LHCN-M2 (cell line): ENCODE measurements at places on chromosomes 5 and 9.
A peak's percentile ranks its signal among the peaks of the same experiment; 100 is the strongest.

DNA sequence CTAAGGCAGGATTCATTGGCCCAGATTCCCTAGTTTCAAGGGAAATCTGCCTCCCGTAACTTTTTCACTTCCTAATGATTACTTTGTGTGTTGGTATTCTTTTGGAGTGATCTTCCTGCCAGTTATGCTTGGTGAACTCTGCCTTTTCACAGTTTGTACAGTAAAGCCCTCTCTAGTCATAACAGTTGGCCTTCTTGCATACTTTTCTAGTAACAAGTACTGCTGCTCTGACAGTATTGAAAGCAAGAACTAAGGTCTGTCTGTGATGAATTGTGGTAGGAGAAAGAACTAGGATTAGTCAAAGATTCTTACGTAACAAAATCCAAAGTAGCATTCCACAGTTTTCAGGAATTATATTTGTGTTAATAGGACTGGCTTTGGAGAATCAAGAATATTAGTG lies 1457.2 kb upstream of the WWC1 start:
- no peak for DNase-seq

DNA sequence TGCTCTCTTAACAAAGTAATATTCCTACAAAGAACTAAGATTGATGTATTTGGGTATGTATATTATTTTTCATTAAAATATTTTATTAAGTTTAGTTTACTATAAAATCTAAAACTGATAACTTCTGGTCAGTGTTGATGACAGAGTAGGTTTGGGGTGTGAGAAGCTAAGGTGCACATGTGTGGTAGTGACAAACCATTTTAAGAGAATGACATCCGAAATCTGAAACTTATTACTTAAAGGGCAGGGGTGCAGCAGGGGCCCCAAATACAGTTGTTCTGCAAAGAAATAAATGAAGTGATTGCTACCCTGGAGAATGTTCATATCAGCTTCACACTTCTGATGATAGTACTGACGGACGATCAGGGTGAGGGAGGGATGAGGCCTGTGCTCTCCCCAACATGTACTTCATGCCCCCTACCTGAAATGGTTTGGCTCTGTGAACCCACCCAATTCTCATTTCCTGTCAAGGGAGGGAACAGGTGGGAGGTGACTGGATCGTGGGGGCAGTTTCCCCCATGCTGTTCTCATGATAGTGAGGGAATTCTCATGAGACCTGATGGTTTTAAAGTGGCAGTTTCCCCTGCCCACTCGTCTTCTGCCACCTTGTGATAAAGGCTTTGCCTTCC lies 125.3 kb upstream of the RFX3 start:
- no peak for DNase-seq

DNA sequence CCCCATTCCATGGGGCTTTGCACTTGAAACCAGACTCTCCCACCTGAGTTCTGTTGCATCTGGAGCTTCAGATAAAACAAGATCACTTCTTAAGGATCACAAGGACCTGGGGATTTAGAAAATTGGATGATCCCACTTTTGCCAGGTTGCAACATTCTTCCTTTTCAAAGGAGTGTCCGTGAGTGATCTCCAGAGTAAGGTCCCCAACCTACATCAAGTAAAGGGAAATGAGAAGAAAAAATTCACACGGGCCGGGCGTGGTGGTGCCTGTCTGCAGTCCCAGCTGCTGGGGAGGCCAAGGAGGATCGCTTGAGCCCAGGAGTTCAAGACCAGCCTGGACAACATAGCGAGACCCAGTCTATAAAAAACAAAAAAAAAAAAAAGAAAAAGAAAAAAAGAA lies 41.2 kb upstream of the COL5A1 start:
- no peak for DNase-seq

DNA sequence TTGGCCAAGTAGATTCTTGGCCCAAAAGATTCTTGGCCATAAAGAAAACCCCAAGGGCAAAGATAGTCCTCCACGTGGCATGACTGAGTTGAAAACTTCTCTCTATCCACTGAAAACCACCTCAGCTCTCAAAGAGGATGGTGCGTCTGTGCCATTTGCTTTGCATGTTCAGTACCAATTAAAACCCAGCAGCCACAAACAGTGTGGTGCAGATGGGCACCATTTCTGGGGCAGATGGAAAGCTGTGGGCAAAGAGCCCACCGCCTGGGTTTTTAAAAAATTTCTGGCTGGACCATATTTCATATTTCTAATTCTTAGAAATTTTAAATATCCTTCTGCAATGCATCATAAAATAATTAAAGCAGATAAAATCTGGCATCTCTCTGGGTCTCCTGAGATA lies 84.5 kb upstream of the PUM3 start:
- DNase-seq, result no peak

DNA sequence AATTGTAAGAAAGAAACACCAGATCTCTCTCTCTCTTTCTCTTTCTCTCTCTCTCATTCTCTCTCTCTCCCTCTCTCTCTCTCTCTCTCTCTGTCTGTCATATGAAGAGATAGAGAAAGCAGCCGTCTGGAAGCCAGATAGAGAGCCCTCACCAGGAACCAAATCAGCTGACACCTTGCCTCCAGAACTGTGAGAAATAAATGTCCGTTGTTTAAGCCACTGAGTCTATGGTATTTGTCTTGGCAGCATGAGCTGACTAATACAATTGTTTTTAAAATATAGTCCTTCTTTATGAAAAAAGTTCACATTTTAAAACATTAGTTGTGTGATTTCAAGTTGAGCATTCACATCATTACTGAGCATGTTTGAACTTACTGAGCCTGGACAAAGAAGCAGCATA lies 275.6 kb downstream of the CETN3 start:
- DNase-seq, result no peak

GRCh38 chr9:124767821-124768220 lies 3.3 kb downstream of the NR6A1 start:
- DNase-seq, result no peak

DNA sequence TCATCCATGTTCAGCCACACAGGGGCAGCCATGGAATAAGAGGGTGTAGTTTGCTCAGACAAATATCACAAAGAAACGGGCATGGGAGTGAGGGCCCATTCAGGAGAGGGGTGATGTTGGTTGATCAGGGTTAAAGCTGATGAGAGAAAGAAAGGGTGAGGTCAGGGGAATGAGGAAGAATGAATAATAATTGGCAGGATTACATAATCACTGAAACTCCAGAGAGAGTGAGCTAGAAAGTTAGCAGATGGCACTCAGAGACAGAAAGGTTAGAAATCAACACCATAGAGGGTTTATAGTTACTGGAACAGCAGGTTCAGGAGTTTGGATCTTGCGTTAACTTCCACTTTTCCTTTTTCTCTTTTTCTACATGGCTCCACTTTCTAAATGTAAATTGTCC lies 113.9 kb downstream of the TAF11L14 start:
- DNase-seq, result no peak

- peak; percentile 42 for DNase-seq
Observed at GRCh38 chr9:87309236-87309635, 188.4 kb upstream of the DAPK1 start.

DNA sequence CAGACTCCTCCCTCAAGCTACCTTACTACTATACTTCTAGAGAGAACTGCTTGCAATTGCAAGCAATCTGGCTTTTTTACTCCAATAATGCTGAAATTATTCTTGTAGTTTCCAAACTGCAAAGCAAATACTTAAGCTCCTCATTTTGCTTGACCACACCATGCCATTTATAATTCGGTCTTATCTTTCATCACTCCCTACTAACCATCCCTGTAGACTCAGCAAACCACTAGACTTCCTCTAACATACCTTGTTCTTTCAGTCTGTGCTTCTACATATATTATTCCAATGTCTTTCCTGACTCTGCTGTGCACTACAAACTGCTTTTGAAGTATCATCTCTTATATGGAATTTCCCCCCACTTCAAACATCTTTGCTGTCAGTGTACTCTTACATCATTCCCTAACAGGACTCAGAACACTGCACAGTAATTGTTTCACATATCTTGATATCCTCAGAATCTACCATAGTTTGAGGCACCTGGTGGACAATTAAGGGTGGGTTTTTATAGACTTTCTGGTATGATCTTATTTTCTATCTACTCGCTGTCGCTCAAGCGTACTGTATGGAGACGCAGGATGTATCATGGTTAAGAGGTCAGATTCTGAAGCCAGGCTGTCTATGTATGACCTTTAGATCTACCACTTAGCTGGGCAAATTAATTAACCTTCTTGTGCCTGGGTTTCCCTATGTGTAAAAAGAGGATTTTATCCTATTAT lies 2.8 kb downstream of the IL6ST start:
- DNase-seq, result no peak

GRCh38 chr5:126044111-126044668 lies 379.0 kb upstream of the GRAMD2B start:
- peak; percentile 93 for DNase-seq
